ENCODE measurements at places on chromosomes 7 and 10.

DNA sequence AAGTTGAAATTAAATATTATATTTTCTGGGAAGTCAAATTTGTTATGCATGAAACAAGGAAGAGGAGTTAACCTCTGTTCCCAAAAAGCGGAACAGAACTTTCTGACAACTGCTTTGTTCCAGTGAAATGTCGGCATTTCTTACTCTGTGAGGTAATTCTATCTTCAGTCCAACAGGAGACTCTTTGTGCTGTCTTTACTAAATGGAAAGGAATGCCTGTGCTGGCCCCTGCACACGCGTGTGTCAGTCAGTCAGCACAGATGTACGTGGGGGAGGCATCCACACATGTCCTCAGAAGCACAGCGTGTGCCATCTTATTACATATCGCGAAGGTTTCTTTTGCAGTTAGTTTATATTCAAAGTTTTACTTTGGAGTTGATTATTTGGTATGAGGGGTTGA is 37.5 kb downstream of the NET1 start:
- no peak for DNase-seq

GRCh38 chr10:102678842-102679289 is 34.6 kb downstream of the TRIM8 start:
- peak; percentile 45 for DNase-seq

DNA sequence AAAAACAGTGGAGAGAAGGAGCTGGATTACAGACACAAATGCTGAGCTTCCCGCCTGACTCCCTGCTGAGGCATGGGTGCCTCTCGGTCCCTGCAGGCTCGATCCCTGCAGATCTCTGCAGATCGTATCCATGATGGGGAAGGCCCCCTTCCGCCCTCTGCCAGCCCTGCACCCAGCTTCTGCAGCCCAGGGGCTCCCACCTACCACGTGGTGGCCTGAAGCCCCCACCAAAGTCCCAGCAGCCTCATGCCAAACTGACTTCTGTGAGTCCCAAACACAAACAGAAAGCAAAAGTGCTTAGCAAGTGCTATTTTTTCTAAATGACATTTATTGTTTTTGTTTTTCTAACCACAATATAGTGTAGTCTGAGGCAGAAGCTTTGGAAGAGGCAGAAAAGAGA is 127.1 kb upstream of the CHST15 start:
- DNase-seq: no peak

GRCh38 chr7:105218215-105218614 is 170.5 kb downstream of the SRPK2 start:
- no peak for DNase-seq

GRCh38 chr10:60031664-60032063 is 125.3 kb upstream of the CCDC6 start:
- DNase-seq: no peak

- no peak for DNase-seq
These were observed 182.5 kb downstream of the SEMA3D start for GRCh38 chr7:85004402-85004801.

- no peak for DNase-seq
These were observed 89.3 kb downstream of the ICA1 start for GRCh38 chr7:8172372-8173354.

DNA sequence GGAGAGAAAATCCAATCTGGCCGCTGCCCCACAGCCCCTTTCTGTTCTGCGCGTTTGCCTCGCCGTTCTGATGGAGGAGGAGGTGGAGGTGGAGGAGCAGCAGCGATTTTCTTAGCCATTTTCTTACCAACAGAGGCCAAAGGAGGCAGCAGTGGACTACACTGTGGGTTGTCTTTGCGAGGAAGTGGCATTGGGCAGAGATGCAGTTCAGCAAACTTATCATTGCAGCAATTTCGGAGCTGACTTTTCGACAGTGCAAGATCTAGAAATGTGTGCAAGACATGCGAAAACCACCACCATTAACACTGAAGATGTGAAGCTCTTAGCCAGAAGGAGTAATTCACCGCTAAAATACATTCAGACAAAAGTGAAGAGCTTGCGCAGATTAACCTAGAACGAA is 1.9 kb upstream of the ARL4A start:
- no peak for DNase-seq

GRCh38 chr10:11433657-11434056 is 177.8 kb downstream of the USP6NL start:
- no peak for DNase-seq

GRCh38 chr7:157771-158625 is 34.4 kb upstream of the FAM20C start:
- DNase-seq: no peak

DNA sequence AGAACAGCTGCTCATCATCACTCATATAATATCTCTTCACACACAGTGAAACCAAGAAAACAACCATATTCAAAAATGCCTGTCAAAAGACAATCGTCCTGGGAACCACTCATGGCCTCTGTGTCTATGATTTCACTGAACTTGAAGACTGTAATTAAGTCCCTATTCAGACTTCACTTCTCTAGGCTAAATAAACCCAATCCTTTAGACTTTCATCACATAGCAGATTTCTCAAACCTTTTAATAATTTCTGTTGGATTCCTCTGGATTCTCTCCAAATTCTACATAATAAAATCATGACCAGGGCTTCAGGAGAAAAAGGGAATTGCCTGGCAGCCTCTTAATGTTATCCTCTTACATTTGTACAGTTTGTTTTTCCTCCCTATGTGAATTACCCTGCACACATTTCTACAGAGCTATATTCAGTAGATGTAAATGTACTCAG is 201.1 kb downstream of the LRRN3 start:
- peak; percentile 18 for DNase-seq

GRCh38 chr10:60348982-60349381 is 40.7 kb downstream of the ANK3 start:
- no peak for DNase-seq

- DNase-seq: no peak
These were observed 272.0 kb downstream of the HPSE2 start for GRCh38 chr10:98963608-98964007.

DNA sequence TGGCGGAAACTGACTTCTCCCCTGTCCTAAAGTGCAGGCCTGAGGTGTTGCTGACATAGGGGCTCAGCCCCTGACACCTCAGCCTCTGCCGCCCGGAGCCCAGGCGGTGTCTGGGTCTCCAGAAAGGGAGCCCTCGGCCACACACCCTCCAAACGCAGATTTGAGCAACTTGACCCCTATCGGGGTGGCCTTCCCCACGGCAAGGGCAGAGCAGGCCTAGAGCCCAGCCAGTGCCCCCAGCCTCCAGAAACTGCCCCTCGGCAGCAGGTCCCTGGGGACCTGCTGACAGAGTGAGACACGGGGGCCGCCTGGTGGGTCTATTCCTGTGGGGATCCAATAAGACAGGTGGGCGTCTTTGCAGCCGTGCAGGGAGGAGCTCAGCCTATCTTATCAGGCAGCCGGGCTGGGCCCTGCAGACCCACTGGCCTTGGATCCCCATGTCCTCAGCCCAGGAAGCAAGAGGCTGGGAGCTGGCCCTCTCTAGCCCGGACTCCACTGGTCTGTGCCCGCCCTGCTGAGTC is 11.0 kb downstream of the TMEM184A start:
- no peak for DNase-seq

DNA sequence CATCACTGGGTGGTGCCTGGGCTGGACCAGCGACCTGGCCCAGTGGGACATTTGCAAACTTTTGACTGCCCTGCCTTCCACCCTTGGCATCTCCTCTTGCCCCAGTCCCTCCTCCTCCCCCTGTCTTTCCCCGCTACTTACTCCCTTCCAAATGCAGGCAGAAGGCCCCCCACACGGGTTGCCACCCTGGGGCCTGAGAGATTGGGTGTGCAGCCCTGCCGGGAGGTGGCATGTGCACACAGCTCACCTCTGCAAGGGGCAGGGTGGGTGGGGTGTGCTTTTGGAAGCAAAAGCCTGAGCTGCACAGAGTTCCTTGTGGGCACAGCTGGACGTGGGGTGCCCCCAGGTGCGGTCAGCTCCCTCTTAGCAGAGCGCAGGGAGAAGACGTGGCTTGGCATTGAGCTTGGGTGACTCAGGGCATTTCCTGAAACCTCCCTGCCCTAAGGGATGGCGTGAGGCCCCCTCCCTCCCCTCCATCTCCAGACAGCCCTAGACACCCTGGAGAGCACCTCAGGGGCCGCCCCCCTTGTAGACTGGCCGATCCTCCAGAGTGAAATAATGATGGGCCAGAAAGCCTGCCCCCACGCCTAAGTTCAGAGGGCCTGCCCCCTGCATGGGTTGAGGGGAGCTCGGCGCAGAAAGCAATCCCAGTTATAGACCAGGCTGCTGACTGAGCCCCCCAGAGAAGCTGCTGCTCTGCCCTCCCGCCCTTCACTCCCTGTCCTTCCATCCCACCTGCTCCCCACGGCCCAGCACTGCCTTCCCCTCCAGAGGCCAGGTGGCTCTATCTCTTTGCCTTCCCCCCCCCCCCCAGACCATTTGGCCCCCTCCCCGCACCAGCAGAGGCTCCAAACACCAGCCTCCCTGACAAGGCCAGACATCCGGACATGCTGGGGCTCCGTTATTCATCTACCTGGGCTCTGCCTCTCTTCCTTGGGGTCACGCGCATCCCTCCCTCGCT is 2.3 kb upstream of the SHH start:
- no peak for DNase-seq

DNA sequence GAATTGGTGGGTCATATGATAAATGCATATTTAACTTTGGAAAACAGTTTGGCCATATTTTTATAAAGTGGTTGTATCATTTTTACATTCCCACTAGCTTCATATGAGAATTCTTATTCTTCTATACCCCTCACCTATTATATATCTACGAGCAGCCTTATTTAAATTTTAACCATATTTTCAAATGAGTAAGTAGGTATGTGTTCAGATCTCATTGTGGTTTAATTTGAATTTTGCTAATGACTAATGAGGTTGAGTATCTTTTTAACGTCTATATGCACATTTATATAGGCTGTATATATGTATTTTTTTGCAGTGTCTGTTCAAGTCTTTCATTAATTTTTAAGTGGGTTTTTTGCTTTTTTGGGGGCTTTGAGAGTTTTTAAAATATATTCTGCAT is 14.2 kb downstream of the RAB18 start:
- no peak for DNase-seq

- no peak for DNase-seq
These were observed 112.7 kb downstream of the REEP3 start for GRCh38 chr10:63633677-63634487.

GRCh38 chr7:47406801-47407129 is 175.1 kb downstream of the TNS3 start:
- no peak for DNase-seq

DNA sequence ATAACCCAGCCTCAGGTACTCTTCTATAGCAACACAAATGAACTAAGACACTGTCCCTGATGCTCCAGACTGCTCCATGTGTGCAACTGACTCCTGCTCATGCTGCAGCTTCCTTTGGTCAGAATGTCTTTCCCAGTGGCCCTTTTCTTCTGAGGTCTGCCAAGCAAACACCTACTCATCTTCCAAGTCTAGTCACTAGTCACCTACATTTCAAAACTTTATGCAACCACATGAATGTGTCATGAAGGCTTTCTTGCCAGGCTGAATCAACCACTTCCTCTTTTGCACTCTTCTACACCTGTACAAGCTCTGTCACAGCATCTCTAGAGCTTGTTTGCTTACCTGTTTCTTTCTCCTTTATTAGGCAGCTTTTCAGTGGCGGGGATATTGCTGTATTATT is 75.8 kb downstream of the LSMEM1 start:
- DNase-seq: no peak

GRCh38 chr10:122992031-122992585 is 11.9 kb downstream of the PSTK start:
- DNase-seq: no peak

DNA sequence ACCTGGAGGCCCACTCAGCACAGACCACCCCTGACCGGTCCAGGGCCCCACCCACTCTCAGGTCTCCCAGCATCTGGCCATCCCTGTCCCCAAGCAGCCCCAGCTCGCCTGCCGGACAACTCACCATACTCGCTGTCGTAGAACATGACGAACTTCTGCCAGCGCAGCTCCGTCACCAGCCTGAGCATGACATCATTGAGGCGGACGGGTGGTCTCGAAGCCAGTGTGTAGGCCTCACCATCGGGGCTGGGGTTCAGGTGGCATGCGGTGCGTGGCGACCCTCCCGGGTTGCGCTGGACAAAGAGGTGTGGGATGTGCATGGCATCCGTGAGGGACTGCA is 160.4 kb downstream of the GRID1 start:
- no peak for DNase-seq

DNA sequence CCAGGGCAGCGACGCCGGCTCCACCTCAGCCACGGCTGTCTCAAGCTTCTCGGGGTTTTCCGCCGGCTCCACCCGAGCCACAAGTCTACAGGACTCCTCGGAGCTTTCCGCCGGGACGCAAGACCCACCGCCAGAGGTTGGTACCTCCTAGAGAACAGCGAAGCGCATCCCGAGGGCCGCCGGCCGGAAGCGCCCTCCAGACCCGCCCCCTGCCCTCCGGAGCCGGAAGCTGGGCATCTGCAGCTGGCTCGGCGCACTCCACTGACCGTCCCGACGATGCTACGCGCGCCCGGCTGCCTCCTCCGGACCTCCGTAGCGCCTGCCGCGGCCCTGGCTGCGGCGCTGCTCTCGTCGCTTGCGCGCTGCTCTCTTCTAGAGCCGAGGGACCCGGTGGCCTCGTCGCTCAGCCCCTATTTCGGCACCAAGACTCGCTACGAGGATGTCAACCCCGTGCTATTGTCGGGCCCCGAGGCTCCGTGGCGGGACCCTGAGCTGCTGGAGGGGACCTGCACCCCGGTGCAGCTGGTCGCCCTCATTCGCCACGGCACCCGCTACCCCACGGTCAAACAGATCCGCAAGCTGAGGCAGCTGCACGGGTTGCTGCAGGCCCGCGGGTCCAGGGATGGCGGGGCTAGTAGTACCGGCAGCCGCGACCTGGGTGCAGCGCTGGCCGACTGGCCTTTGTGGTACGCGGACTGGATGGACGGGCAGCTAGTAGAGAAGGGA is at the start of gene MINPP1:
Gene MINPP1, plus strand, starts transcription at position 254 of the 726 bp plus-strand sequence. Its CDS starts 23 bp downstream, at position 277.
- DNase-seq: peak; percentile 45

DNA sequence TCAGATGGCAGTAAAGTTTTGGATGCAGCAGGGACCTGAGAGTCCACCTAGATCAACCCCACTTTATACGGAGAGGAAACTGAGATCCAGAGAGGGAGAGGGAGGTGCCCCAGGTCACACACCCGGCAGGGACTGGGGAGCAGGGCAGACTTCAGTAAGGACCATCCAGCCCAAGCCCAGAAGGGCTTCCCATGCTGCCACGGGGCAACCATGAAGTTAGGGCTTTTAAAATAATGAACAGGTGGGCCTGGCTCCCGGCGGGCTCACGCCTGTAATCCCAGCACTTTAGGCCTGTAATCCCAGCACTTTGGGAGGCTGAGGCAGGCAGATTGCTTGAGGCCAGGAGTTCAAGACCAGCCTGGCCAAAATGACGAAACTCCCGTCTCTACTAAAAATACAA is 98.5 kb downstream of the HIP1 start:
- no peak for DNase-seq

DNA sequence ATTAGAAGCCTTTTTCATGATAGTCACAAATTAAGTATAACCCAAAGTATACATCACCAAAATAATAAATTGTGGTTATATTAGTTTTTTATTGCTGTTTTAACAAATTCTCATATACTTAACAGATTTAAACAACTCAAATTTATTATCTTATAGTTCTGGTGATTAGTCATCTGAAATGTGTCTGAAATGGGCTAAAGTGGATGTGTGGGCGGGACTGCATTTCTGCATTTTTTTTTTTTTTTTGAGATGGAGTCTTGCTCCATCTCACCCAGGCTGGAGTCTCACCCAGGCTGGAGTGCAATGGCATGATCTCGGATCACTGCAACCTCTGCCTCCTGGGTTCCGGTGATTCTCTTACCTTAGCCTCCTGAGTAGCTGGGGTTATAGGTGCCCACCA is 891.5 kb upstream of the CELF2 start:
- DNase-seq: no peak

GRCh38 chr10:89053555-89053954 is 63.0 kb downstream of the FAS start:
- no peak for DNase-seq
